NCI-H187 treated with DMSO at 0.1 percent for 48 hours (cell line): ENCODE measurements at places on chromosomes 16 and 17.

DNA sequence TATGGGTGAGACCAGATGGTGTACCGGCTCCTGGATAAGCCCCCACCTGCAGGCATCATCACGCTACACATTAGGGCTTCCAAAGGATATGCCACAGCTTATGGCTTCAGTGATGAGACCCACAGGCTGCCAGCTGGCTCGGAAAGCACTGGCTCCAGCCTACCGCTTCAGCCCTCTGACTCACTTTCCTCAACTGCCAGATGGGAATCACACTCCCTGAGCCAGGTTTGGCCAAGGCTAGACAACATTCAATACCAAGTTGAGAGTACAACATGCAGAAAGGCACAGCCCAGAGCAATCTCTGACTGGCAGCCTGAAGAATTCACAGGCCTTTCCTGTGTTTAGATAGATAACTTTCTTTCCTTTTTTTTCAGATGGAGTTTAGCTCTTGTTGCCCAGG is 10.3 kb downstream of the CENPV start:
- DNase-seq = no peak

- DNase-seq = no peak
Observed at GRCh38 chr17:43984521-43984920, 19.9 kb upstream of the NAGS start.

DNA sequence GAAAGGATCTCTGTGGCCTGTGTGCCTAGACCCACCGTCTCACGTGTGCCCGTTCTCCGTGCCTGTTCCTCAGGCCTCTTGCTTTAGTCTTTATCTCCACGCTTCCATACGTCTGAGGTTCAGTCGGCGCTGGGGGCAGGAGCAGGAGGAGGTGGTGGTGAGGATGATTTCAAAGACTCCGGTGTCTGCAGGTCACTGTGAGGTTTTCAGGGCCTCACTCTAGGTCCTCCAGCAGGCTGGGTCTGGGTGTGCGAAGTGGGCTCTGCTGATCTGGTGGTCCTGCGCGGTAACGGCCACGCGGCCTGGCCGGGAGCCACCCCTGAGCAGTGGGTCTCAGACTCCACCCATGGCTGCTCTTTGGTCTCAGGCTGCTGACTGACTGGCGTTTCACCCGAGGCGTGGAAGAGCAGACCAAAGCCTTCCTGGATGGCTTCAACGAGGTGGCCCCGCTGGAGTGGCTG is 14.4 kb upstream of the CLEC18A start:
- no peak for DNase-seq

GRCh38 chr16:81602256-81602776 is 157.7 kb downstream of the CMIP start:
- DNase-seq = no peak

DNA sequence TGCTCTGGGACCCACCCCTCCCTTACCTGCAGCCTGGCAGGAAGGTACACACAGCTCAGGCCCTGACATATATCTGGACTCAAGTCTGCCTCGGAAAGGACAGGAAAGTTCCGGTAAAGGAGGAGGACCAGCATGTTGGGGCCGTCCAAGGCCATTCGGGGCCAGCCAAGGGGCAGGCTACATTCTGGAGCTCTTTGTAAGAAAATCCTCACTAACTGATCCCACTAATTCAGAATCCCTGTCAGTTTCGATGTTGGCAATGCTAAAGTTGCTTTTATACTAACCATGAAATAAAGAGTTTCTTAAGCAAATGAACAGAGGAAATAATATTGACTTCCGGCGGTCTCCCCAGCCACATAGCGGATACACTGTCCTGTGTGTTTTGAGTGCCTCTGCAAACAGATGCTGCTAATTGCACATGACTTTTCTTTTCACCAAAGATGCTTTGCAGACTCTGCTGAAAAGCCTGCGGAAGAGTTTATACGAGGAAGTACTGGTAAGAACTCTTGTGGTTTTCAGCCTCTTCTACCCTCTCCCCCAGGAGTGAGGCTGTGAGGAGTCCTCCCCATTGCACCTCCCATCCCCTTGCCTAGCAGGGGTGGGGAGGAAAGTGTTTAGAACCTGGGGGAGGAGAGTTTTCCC is 54.8 kb downstream of the PLXDC1 start:
- DNase-seq = no peak

DNA sequence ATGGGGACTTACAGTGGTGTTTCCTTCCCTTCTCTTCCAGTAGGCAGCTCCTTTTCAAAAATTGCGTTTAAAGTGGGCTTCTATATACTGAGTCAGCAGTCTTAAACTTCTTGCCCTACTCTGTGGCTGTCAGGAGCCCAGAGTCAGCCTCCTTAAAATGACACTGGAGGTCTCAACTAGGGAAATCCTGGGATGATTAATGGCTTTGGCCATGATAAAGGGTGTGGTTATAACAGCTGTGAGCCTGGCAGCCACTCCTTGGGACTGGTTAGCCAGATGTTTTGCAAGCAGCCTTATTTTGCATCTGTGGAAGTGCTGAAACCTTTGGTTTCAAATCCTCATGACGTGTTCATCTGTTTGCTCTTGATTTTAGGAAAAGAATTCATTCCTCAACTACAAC is 25.0 kb downstream of the TAC4 start:
- no peak for DNase-seq

GRCh38 chr17:28086519-28086918 is 44.0 kb downstream of the NLK start:
- no peak for DNase-seq

DNA sequence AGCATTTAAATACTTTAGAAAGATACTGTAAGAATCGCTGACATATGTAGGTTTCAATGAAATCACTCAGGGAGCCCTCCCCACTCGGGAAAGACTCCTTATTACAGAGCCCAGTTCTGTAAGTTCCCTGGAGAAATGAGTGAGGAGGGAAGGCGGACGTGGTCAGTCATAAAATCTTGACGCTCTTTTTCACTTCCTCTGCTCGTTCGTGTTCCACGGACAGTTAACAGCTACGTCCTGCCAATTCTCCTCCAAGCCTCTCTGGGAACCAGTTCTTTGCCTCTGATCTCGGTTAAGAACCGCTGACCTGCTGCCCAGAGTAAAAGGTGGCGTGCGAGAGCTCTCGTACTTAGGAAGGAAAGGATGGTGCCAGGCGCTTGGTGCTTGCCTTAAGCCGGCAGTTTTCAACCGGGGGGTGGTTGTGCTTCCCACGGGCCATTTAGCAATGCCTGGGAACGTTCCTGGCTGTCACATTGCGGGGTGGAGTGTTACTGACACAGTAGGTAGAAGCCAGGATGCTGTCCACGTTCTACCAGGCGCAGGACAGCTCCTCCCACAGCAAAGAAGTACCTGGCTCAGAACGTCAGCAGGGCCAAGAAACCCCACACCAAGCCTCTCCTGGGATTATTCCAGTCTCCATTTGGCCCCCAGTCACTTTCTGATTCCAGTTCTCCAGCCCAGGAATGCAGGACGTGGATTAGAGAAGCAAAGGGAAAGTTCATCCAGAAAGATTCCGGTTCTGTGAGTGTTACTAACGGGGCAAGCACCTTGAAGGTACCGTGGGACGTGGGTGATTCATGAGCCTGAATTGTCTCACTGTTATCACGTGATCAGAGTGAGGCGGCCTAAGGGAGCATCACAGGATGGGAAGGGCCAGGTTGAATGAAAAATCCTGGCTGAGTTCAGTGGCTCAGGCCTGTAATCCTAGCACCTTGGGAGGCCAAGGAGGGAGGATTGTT is 87.7 kb downstream of the MRM3 start:
- no peak for DNase-seq

- no peak for DNase-seq
Observed at GRCh38 chr17:46984892-46985291, 5.8 kb upstream of the RPRML start.

DNA sequence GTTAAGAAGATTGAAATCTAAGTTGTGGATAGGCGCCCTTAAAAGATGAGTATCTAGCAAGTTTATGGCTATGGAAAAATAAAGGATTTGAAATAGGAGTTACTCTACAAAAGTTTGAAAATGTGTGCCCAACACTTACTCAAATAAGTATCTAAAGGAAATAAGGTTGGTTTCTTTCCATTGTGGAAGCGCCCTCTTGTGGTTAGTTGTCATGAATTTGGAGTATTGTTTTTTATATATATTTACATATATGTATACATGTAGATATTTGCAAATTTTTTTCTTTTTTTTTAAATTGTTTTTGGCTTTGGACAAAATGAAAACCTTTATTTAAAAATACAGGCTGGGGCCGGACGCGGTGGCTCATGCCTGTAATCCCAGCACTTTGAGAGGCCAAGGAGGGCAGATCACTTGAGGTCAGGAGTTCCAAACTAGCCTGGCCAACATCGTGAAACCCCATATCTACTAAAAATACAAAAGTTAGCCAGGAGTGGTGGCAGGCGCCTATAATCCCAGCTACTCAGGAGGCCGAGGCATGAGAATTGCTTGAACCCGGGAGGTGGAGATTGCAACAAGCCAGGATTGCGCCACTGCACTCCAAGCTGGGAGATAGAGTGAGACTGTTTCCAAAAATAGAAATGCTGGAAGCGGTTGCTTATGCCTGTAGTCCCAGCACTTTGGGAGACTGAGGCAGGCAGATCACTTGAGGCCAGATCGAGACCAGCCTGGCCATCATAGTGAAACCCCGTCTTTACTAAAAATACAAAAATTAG is 24.0 kb upstream of the VPS4A start:
- no peak for DNase-seq

DNA sequence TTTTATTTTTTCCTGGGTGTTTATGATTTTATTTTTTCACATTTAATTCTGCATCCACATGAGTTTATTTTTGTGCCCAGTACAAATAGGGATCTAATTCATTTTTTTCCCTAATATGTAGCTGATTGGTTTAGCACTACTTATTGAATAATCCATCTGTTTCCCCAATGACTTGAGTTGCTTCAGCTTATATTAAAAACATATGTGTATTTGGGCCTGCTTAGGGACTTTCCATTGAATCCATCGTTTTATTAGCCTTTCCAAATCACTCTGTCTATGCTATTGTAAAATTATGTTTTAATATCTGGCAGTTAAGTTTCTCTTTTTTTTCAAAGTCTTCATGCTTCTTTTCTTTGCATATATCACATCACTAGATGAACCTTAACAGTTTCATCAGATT is 42.2 kb downstream of the WWP2 start:
- no peak for DNase-seq

DNA sequence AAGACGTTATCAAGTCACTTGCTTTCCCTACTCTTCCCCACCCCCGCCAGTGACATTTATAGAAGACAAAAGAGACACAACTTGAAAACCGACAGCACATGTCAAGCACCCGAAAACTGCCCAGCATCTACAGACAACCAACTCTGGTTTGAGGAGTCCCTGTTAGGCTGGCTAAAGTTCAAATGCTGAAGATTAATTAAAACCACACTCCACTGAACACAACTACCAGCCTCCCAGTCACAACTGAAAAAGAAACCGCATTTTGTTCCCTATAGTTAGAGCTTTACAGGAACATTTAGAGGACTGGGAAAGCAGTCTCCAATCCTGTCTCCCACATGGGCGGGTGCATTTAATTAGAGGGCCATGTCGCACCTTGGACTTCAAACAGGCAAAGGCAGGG is 73.0 kb upstream of the COX10 start:
- no peak for DNase-seq

DNA sequence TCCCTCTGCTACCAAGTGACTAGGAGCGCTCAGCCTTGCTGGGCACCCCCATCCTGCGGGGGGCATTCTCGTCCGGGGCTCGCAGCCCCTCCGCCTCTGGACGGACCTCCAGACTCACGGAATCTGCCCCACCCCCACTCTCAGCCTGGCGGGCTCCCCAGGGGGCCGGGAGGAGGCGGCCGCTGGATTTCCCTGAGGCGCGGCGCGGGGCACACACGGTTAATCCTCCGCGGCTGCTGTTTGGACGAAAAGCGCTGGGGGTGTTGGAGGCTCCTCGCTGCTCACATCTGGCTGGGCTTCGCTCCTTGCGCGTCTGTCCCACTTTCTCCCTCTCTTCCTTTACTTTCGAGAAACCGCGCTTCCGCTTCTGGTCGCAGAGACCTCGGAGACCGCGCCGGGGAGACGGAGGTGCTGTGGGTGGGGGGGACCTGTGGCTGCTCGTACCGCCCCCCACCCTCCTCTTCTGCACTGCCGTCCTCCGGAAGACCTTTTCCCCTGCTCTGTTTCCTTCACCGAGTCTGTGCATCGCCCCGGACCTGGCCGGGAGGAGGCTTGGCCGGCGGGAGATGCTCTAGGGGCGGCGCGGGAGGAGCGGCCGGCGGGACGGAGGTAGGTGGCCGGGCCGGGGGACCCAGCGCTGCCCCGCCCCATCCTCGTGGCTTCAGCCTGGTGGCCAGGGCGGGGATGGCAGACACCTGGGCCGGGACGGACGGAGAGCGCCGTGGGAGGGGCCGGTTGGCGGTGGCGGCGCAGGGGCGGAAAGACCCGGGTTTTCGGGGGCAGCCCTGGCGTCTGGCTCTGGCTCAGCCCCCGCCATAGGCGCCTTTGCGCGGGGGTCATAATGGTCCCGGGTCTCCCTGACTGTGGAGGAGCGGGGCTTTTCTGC is at the start of gene C1QTNF1:
TSS of gene C1QTNF1 (plus strand) at position 284 of the 886 bp plus-strand sequence. CDS start 19,800 bp downstream, outside the sequence.
- DNase-seq = no peak

DNA sequence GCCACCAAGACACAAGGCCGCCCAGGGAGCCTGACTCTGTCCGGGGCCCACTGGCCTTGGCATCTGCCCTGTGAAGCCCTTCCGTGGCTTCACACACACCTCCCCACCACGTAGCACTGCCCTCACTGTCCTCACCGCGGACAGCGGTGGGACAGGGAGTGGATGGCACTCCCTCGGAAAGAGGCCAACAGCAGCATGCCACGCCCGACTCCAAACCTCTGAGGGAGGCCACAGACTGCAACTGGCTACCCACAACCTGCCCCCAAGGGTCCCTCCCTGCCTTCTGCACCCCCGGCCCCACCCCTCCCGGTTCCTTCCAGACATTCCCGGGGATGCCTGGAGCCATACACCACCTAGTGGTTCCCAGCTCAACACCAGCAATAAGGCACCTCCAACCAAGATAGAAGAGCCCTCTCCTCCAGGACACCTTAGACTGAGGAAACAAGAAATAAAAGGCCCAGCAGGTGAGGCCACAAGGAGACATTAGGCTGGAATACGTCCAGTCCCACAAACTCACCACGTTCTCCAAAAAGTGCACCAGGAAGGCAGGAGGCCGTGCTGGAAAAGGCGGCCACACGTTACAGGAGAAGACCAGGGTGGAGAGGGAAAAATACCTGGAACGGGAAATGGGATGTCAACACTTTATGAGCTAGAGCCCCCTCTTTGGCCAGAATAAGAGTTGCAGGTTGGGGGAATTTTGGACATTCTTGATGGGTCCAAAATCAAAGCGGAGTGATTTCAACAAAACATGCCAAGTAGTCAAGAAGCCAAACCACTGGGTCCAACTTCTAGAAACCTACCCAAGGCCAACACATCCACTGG is 310.0 kb downstream of the SOX9 start:
- DNase-seq = no peak

GRCh38 chr17:80749611-80750010 is 205.0 kb downstream of the RPTOR start:
- no peak for DNase-seq

DNA sequence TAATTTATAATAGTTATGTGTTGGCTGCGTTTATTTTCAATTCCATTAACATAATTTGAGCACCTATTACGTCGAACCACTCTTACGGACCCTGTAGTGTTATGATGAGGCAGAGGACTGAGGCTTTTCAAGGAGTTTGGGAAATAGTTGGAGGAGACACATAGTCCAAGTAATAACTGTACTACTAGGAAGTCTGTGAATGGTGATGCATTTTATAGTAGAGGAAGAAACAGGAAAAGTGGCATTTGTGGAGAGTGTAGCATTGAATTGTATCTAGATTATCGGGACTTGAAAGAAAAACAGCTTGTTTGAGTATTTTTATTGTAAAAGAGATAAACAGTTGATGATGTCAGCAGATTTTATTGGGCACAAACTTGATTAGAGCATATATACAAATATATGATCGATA is 1.7 kb downstream of the NFATC3 start:
- no peak for DNase-seq
